ENCODE measurements at places on chromosomes 12 and 14.

- DNase-seq, result no peak
Observed at GRCh38 chr12:11697670-11698387, 48.4 kb downstream of the ETV6 start.

DNA sequence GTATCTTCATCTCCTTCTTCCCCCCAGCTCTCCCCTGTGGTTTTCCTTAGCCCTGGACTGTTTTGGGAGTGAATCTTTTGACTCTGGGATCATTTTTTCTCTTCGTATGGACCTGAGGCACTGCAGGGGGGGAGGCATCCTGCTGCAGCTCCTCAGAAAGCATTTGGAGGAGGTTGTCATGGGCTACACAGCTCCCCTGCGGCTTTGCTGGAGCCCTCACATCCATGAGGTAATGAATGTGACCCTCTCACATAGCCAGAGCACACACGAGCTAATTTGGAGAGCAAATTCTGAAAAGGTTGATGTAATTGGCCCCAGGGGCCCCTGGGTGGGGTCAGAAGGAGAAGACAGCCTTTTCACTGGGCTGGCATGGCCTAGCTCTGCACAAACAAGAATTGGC is 110.9 kb downstream of the PAH start:
- no peak for DNase-seq

GRCh38 chr12:89469361-89469760 is 55.2 kb downstream of the GALNT4 start:
- peak; percentile 21 for DNase-seq

DNA sequence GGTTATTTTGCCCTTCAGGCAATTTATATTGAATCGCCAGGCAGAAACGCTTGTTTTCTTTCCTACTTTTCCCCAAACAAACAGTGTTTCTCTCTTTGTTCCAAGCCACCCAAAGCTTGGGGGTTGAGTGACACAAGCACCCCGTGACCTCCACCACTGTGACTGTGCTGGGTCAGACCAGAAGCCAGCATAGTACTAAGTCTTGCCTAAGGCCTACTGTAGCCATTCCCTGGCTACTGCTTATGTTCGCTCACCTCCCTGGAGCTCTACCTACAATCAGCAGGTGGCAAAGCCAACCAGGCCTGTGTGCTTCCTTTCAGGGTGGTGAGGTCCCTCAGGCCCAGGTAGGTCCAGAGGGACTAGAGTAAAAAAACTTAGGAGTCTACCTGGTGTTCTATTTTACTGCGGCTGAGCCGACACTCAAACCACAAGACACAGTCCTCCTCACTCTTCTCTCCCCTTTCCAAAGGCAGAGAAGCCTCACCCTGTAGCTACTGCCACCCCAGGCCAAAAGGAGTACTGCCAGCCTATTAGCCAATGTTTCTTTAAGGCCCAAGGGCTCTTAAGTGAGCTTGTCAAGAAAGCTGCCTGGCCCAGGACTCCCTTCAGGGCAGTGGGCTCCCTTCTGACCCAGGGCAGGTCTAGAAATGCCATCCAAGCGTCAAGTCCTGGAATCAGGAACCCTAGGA is 411.8 kb upstream of the MIS18BP1 start:
- peak; percentile 31 for DNase-seq

DNA sequence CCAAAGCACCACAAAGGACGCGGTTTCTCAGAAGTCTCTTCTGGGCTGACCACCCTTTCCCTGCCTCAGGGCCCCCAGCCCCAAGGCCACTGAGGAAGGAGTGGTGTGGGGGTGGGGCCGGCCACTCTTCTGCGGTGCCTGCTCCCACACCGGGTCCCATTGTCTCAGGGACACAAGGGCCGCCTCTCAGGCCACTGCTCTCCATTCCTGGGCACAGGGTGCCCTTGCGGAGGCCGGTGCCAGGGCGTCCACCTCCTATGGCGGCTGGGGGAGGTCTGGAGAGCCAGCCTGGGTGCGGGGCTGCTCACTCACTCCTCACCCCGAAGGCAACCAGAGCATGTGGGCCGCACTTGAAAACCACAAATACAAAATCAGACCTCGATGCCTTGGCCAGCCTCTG is 44.1 kb downstream of the PRIMA1 start:
- no peak for DNase-seq

GRCh38 chr14:104390941-104391901 is 188.3 kb upstream of the C14orf180 start:
- DNase-seq, result no peak

DNA sequence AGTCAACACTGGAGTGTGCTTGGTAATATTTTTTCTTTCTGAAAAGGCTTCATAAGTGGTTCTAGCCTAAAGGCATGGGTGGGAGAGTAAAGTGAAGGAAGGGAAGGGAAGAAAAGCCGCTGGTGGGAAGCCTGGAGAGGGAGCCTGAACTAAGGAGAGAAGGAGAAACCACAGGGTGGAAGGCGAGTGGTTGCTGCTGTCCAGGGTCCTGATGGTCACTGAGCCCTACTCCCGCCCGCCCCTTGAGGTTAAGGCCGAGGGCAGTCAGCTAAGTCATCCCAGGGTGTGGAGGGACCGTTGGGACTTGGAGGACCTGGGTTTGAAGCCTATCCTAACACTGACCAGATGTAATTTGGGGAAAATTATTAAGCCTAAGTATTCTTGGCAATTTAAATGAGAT is 189.1 kb downstream of the PIWIL1 start:
- DNase-seq, result peak; percentile 29

GRCh38 chr12:15707516-15708199 is 81.5 kb downstream of the EPS8 start:
- no peak for DNase-seq

- no peak for DNase-seq
Observed at GRCh38 chr12:113158439-113159203, 9.1 kb downstream of the CFAP73 start.

GRCh38 chr14:61211476-61212255 is 69.5 kb downstream of the TMEM30B start:
- peak; percentile 5 for DNase-seq

DNA sequence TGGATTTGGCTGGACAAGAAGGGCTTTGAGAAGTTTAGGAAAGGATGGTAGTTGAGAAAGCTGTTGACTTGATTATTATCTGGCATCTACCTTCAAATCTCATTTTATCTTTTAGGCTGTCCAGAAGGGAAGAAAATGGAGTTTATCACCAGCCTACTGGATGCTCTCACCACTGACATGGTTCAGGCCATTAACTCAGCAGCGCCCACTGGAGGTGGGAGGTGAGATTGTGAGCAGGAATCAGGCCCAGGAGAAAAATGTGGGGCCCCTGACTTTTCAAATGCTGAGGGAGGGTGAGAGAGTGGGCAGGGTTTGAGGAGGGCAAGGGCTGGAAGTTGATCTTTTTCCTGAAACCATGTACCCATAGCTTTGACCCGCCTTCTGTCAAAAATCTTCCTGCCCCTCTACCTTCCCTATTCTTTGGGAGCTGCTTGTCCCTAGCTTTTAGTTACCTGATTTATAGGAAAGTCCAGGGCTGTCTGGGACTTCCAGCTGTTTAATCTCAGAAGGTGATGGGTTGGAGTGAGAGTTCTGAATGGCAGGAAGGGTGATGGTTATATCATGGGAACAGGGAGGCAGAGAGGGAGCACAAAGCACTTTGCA is 134.2 kb downstream of the SMOC1 start:
- peak; percentile 45 for DNase-seq

- peak; percentile 6 for DNase-seq
Observed at GRCh38 chr14:72060917-72061316, 128.7 kb downstream of the RGS6 start.

Measured in NB4 (cell line).